Esophagus squamous epithelium (tissue), 5 donors: ENCODE measurements at places on chromosomes 11 and 22.

- no peak for DNase-seq
These were observed 4.2 kb downstream of the APOBEC3H start for GRCh38 chr22:39101226-39101625.

GRCh38 chr22:43185860-43186261 lies 1.1 kb downstream of the TTLL12 start:
- DNase-seq = no peak

DNA sequence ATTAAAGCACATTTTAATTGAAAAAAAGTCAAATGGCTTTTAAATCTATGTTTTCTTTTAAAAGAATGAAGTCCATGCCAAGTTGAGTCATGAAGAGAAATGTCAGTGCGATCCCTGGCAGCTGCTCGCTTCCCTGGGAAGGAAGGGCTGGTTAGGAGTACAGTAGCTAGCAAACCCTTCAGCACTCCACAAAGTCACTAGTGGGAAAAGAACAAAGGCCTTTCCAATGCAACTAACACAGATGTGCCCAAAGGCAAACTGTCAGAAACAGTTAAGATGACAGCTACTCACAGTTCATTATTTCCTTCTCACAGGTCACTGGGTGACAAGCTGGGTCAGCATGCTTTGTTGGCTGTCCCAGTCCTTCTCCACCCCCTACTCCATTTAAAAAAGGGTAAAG lies 308.7 kb downstream of the DCDC1 start:
- no peak for DNase-seq

DNA sequence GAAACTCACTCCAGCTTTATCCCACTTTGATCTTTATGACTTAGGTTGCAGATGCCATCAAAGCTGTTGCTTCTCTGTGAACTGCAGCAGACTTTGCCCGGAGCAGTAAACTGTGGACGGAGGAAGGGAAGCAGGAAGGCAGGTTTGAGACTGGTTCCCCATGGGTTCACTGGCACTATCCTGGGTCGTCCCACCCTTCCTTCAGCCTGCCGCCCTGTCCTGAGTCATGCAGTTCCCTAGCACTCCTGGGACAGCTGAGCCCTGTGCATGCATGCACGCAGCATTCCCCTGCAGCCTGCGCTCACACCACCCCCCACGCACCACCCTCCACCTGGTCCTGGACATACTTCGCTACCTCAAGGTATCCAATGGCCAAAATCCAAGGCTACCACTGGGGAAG lies 23.5 kb upstream of the P2RY2 start:
- no peak for DNase-seq

DNA sequence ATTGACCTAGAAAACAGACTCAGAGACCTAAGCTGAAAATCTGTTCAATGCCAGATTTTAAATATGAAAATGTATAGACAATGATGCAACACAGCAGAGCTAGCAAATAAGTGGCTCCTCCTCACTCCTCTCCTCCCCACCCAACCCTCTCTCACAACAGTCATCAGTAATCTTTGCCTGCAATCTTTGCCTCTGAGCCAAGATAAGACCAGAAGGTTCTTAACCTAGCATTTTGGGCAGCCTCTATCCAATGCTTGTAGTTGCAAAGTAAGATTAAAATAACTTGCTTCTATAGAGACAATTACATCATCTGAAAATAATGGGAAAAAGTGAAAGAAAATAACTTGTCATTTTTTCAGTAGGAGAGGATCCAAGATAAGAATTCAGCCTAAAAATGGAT lies 117.3 kb downstream of the PARVA start:
- DNase-seq = no peak

- no peak for DNase-seq
These were observed 22.2 kb downstream of the CYB5R2 start for GRCh38 chr11:7651140-7651551.

DNA sequence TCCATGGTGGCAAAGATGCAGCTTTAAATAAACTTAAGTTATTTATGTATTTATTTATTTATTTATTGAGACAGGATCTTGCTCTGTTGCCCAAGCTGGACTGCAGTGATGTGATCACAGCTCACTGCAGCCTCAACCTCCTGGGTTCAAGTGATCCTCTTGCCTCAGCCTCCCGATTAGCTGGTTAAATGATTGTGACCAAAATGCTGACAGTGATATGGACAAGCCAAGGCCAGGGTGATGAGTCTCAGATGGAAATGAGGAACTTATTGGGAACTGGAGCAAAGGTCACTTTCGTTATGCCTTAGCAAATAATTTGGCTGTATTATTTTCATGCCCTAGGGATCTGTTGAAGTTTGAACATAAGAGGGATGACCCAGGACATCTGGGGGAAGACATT lies 9.3 kb upstream of the LRP5 start:
- no peak for DNase-seq

DNA sequence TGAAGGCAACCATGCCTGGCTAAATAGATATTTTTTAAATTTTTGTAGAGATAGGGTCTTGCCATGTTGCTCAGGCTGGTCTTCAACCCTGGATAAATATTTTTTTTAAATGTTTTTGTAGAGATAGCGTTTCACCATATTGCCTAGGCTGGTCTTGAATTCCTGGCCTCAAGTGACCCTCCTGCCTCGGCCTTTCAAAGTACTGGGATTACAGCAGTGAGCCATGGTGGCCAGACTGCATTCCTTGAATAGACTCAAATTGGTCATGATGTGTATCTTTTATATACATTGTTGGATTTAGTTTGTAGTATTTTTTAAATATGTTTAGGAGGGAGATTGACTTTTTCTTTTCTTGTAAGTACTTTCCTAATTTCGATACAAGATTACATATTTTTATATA lies 325.7 kb upstream of the C11orf87 start:
- DNase-seq = no peak

- DNase-seq = no peak
These were observed 390.1 kb downstream of the CTTN start for GRCh38 chr11:70788248-70789022.

DNA sequence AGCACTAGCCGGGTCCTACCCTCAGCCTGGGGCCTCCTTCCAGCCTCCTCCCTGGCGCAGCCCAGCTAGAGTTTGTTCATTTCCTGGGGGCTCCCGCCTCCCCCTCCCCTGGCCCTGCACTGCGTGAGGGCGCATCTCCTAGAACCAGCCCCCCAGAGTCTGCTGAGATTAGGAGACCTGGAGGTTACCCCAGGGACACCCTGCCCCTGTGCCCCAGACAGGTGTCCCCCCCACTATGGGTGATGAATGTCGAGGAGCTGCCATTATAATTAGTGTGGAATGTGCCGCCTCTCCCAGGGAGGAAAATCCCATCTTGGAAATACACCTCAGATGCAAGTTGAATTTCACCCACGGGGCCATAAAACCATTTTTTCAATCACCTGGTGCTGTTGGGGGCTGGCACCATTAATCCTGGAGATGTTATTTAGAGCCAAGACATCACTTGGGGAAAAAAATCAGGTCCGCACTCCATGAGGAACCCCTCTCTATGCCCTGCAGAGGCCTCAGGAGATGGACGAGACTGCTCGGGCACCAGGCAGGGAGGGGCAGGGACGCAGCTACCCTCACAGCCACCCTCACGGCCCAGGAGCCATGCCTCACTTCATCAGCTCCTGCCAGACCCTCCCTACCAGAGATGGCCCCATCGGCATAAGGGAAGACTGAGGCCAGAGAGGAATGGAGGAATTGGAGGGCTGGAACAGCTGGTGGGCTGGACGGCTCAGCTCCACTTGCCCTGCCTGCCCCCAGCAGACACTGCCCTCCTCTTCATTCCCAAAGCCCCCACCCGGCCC lies 197.5 kb downstream of the IGLL1 start:
- no peak for DNase-seq

- DNase-seq = no peak
These were observed 31.4 kb downstream of the CREB3L1 start for GRCh38 chr11:46308631-46309419.

DNA sequence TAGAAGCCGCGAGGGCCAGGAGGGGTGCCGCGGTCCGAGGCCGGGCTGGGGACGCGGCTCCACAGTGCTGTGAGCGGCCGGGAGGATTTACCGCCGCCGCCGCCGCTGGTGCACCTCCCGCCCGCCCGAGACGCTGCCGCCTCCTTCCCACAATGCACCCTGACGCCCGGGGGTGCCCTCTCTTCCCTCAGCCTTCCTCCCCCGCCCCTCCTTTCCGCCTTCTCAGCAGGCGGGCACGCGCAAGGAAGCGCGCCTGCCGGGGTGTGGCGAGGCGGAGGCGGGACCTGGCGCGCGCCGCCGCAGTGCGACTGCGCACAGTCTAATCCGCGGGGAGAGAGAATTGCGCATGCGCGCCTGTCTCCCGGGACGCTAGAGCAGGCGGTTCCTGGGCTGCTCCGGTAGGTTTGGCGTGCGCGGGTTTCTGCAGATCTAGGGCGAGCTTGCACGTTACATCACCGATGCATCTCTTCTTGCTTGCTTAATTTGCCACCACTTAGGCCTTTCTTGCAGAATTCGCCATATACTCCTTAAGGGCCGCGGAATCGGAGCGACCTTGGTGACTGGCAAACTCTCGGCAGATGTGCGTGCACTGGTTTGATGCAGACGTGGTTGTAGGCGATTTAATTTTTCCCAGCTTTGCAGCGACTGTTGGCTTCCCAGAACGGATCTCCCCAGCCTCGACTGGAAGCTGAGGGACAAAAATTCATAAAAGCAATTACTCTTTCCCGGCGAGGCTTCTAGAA lies at the start of the genes GVQW3 and THAP12:
TSS of gene GVQW3 (plus strand) at position 347 of the 743 bp plus-strand sequence. CDS start 506 bp downstream, outside the sequence.
TSS of gene THAP12 (minus strand) at position 156 of the 743 bp plus-strand sequence. CDS start 296 bp downstream, outside the sequence.
- DNase-seq = peak; percentile 91

- DNase-seq = no peak
These were observed 11.0 kb upstream of the TMEM121B start for GRCh38 chr22:17132112-17132511.

DNA sequence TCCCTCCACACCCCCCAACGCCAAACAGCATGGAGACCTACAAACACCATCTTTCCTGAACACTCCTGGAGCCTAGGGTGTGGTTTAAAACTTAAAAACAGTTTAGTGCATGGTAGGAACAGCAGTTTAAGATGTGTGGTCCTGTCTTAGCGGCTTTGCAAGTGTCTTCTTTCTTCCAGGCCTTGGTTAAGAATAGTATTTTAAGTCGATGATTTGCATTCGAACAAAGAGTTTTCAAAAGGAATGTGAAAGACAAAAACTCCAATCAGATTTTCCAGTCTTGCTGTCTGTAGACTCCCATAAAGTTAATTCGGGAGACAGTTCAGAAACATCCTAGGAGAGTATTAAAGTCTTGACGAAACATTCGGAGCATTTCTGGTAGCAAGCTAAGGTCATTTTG lies 3.7 kb downstream of the FGF4 start:
- no peak for DNase-seq

DNA sequence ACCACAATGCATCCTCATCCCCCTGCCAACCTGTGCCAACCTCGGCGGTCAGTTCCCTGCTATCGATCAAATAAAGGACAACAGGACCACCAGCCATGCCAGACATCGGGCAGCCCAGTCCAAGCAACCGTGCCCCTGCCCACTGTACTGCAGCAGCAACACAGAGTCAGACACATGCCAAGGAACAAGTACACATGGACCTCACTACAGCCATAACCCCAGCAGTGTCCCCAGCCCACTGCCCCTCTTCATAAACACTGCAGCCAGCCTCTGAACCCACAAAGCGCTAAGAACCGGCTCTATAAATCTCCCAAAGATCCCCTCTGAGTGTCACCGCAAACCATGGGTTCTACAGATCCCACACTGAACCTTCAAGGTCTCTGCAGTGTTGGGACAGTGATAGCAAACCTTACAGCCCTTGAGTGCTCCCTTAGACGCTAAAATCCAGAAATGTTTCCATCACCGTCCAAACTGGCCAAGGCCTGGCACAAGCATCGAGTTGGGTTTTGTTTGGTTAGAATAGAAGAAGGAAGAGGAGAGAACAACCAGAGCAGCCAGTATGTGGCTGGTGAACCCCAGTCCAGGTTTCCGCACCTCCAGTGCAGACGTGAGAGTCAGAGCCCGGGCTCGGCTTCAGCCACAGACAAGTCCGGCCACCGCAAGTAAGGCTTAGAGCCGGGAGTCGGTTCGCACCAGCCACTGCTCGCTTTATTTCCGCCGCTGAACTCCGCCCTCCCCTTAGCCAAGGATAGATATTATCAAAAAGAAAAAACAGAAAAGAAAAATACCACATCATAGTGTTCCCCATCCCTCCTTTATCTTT lies 7.9 kb downstream of the PAX6 start:
- DNase-seq = no peak
